Kidney (tissue), 22 donors: ENCODE measurements at places on chromosomes 7 and 10. TPM values are rescaled to one million over a fixed set of nuclear protein-coding genes. Genes with fewer than 3 reads are reported as not detected.

DNA sequence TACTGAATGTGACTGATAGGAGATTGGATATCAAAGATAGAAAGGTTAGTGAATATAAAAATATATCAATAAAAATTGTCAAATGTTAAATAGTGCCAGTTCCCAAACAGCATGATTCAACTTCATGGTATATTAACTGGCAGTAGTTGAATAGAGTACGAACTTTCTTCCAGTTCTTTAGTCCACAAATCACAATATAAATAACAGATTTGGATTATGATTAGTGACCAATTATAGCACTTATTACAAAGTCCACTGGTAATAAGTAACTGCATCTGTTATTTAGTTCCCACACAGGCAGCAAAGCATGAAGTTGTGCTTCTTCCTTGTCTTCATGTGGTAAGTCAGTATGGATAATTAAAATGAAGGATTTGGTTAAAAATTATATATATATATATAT, 243.0 kb upstream of the VWC2 start:
- DNase-seq, result no peak

GRCh38 chr7:106206826-106207541, 77.8 kb downstream of the NAMPT start:
- DNase-seq, result no peak

GRCh38 chr10:23499372-23500132, 60.7 kb downstream of the OTUD1 start:
- no peak for DNase-seq

GRCh38 chr10:133261726-133262325, 14.8 kb downstream of the ADAM8 start:
- peak; percentile 63 for DNase-seq

The CNPY1 gene
- not detected for total RNA-seq

The MARVELD1 gene
- total RNA-seq, result 43.2 TPM
